ENCODE measurements at places on chromosomes 1 and 21.

DNA sequence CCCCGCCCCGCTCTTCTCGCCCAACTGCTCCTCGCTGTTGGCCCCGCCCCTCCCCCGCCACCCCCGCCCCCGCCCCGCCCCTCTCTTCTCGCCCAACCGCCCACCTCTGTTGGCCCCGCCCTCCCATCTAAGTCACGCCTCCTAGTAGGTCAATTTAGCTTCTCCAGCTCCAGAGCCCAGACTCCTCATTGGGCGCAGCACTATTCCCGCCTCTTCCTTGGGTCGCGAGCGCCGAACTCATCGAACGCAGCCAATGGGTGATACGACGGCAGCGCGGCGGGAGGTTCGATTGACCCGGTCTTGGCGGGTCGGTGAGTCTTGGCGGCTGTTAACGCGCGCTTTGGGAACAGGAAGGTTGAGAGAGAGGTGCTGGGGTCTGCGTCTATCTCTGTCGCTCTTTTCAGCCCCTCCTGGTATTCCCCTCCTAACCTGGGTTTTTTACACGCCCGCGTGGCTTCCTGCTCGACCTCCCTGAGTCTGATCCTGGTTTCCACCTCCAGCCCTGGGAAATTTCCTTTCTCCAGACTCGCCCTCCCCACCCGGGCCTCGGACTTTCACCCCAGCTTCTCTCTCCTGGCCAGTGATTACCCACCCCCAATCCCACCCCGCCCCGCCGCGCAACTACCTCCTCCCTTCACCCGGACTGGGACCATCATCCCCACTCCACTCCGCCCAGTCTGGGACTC lies at the start of gene RAD54L:
Gene RAD54L (plus strand): TSS at position 328 of the 686 bp plus-strand sequence. CDS start 643 bp downstream, outside the sequence.
- DNase-seq = peak; percentile 91

GRCh38 chr21:45979651-45980050 lies 1.9 kb upstream of the COL6A1 start:
- no peak for DNase-seq

DNA sequence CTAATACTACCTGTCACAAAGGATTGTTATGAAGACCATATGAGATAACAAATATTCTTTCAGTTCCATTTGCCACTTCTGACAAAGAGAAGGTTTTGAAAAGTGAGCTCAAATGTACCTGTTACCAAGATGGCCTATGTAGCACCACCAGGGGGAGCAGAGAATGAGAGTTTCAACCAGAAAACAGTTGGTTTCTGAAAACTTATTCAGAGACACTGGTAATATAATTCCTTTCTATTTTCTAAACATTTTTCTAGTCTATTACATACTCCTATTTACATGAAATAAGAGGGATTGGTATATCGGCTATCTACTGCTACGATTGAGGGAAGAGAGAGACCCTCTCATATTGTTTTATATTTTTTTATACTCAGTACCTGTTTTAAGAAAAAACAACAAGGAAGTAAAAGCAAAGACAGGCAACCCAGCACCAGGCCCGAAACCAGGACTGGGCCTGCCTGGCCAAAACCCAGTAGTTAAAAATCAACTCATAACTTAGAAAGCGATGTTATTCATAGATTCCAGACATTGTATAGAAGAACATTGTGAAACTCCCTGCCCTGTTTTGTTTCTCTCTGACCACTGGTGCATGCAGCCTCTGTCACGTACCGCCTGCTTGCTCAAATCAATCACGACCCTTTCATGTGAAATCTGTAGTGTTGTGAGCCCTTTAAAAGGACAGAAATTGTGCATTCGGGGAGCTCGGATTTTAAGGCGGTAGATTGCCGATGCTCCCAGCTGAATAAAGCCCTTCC lies 48.3 kb downstream of the IL23R start:
- no peak for DNase-seq

DNA sequence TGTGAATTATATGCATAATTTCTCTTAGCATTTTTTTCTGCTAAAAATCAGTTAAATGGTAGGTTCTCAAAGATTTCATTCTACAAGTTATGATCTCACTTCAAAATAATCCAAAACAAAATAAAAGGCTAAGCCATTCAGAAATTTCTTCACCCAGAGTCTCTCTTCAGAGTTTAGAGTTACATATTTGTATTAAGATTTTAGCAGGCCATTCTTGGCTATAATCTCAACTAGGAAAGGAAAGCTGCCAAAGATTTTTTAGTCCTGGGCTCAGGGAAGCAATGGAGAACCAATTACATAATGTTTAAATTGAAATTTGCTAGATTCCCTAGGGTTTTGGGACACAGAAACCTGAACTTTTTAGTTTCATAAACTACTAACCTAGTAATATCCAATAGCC lies 245.0 kb downstream of the USH2A start:
- no peak for DNase-seq

GRCh38 chr1:204697893-204698292 lies 12.4 kb upstream of the LRRN2 start:
- no peak for DNase-seq

DNA sequence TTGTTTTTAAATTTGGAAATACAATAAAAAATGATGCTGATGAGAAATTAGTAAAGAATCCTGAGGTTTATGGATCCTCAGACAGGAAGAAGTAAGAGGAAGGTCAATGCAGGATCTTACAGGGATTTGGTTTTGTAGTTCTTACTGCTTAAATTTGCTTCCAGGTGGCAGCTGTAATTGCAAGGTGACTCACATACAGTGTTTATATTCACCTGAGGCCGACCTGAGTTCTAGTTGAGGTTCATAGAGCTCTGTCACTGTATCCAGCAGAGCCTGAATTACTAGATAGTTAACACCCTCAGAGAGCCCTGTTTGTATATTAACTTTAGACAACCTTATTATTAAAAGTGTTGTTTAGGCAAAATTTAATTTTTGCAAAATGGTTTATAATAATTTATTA lies 1.4 kb upstream of the WDR26 start:
- DNase-seq = no peak

DNA sequence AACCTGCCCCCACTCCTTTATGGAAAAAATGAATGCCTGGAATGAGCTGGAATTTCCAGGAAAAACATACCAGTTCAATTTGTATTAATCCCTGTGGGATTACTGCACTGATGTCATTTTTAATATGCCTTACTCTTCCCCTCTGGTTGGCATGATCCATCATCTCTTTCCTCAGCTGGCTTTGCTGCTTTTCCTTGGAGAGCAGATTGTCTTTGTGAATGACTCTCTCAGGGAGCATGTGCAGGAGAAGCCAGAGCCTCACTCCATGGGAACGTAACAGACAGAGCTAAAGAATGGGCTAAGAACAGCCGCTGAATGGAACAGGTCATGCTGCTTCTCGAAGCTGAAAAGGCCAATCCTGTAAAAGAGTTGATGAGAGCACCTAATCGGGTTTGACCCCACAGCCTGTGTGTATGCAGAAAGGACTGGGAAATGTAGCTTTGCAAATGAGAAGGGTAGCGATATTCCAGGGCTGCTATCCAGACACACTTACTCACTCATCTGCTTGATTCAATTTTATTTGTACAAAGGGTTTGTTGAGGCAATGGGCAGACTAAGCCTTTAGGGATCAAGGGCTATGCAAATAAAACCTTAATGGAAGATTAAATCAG lies 20.7 kb downstream of the PHC2 start:
- DNase-seq = no peak

DNA sequence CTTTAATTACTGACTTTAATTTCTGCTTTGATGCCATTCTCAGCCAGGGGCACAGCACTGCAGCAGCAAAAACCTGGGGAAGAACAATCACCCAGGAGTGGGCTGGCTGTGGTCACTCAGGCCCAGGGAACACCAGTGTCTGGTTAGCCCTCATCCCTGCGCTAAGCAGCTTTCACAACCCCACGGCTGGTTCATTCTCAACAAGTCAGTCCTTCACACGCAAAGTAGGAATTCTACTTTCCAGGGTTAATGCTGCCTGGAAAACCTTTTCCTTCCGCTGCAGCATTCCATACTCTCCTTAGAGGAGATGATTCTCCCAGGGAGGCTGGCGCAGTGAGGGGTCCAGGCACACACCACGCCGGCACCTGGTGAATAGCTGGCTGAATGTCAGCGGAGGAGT lies 24.3 kb upstream of the KCNE1 start:
- DNase-seq = no peak

- DNase-seq = no peak
Observed at GRCh38 chr1:27099587-27100334, 55.2 kb downstream of the SLC9A1 start.

DNA sequence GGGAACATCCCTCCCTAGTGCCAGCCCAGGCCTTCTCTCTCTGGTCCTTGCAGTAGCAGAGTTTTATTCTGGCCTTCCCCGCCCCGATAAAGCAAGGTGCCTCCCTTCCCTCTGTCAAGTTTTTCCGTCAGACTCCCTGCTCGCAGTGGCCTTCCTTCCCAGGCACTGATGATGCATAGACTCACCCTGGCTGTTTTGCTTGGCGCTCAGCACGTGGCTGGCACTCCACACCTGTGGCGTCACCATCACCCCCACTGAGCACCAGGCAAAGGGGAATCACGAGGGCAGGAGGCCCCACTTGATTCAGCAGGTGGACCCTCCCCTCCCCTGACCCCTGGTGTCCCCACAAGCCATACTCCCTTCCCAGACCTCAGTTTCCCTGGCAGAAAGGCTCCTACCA lies 7.4 kb downstream of the SLC26A9 start:
- DNase-seq = no peak

- no peak for DNase-seq
Observed at GRCh38 chr21:45514311-45515021, 27.8 kb downstream of the SLC19A1 start.

GRCh38 chr1:172599912-172600311 lies 59.0 kb upstream of the FASLG start:
- no peak for DNase-seq

DNA sequence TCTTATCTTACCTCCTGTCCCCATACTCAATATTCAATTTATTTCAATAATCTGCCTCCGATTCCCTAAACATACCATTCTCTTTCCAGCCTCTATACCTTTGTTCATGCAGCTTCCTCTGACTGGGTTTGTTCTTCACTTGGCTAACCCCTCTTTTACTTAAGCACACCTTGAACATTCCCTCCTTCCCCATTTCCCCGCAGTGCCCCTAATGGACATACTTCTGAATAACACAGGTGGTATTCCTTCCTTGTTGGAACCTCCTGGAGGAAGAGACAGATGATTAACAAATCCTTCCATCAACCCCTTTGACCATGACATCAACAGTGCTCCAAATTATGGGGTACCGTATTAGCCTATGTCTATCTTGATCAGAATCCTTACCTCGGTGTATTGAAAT lies 190.0 kb upstream of the UBE2U start:
- no peak for DNase-seq

GRCh38 chr21:16535626-16536025 lies 805.8 kb downstream of the USP25 start:
- no peak for DNase-seq

DNA sequence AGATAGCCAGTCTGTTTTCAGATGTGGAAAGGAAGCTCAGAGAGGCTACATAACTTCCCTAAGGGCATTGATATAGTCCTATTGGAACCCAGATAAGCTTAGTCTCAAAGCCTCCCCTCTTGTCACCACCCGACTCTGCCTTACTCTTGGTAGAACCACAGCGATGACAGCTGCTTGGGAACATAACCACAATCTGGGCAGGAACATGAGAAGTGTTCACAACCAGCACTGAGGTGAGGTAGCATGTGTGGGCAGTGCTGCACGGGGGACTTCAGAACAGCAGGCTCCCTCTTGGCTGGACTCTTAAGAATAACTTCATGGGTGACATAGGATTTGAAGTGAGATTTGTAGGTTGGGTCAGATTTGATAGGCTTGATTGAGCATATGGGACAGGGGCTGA lies 9.3 kb upstream of the S100A10 start:
- no peak for DNase-seq

DNA sequence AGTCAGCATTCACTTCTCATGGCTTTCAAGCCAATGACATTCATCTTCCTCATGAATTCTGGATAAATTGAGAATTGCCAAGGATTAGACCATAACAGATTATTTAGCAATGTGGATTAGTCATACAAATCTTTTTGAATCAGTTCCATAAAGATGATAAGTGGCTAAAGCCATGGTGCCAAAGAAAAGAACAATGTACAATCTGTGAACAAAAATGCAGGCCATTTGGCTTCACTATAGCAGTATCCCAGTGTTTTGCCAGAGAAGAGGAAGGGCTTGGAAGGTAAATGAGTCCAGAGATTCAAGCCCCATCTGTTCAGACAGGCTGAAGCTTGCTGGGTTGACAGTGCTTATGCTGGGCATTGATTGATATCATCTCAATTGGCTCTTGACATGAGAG lies 376.4 kb upstream of the LRRC7 start:
- DNase-seq = no peak

- no peak for DNase-seq
Observed at GRCh38 chr1:168627370-168627769, 51.0 kb downstream of the XCL1 start.

DNA sequence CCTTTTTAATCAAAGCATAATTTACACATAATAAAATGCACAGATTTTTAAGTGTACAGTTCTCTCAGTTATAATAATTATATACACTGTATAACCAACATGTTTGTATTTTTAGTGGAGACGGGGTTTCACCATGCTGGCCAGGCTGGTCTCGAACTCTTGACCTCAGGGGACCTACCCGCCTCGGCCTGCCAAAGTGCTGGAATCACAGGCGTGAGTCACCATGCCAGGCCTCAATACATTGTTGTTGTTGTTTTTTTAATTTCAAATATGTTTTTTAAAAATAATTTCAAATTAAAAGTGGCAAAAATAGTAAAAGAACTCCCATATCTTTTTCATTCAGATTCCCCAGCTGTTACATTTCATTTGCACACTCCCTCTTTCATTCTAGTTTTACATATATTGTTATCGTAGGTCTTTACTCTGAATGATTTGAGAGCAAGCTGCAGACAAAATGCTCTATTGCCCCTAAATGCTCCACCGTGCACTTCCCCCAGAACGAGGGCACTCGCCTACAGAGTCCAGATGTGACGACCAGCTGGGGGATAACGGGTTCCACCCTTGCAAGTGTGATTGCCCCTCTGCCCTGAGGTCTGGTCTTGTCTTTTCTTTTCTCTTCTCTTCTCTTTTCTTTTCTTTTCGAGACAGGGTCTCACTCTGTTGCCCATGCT lies 19.2 kb upstream of the RD3 start:
- DNase-seq = no peak

GRCh38 chr1:237712082-237712481 lies 178.6 kb downstream of the ZP4 start:
- DNase-seq = no peak

DNA sequence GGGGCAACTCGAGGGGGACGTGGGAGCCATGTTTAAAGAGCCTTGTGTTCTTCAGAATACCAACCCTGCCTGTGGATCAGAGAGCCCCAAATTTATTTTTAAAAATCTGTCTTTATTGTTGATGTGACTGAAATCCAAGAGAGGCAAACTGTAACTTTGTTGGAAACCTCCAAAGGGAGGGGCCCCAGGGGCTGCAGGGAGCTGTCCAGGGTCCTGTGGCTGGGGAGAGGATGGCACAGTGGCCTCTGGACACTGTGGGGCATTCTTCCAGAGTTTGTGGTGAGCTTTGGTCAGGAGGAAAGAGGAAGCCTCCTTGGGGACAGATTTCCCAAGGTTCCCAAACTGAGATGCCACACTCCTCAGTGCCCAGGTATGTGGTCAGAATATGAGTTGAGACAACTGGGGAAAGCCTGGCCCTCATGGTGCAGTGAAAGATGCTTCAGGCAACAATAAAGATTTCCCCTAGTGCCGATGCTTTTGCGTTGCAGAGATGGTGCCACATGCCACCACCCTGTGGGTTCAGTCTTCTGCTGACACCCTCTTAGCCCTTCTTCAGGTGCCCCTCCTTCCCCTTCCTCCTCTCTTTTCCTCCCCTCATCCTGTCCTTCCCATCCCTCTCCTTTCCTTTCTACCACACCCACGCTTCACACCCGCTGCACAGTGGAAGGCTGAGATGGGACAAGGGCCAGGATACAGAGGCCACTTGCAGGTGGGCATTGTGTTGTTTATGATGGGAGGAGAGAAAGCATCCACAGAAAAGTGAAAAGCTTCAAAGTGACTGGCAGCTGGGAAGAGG lies 122.1 kb downstream of the UCK2 start:
- DNase-seq = no peak
